ENCODE measurements at places on chromosomes 2 and 18. TPM values are rescaled to one million over a fixed set of nuclear protein-coding genes. Genes with fewer than 3 reads are reported as not detected.

GRCh38 chr18:70169747-70170146, 35.7 kb downstream of the RTTN start:
- DNase-seq = no peak

DNA sequence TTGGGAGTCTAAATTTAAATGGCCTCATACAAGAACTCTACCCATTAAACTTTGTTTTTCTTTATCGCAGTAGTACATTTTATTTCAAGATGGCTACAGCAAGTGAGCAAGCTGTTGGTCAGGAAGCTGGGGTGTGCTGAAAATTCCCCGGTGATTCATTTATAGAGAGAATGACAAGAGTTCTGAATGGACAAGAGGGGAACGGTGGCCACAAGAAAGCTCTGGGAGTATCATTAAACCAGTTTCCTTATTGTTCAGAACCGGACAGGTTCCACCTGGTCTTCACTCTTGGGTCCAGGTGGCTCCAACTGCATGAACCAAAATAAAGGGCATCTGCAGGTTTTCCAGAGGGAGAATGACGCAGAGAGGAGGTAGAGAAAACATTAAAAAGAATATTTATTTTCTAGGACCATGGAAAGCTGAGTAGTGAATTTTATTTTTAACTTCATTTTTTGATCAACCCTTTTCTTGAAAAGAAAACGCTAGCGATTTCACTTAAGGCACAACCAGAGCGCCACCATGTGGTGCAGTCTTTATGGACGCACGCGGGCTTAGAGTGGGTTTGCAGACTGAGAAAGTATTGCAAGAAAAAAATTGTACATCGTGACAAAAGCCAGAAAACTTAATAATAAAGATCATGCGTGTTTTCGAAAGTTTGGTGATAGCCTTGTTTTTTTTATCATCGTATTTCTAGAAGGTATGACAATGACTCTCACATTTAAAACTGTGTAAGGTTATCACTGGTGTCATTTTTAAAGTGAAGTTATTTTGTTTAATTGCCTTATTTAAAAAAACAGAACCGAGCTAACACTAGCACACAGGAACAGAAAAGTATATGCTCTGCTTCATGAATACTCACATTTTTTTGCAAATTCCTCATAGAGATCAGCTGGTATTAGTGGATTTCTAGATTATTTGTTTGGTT, 97.9 kb upstream of the NOL4 start:
- DNase-seq = peak; percentile 10

The NOSTRIN gene
- 0.07 TPM for total RNA-seq

- no peak for DNase-seq
Observed at GRCh38 chr18:63138436-63139340, 180.9 kb downstream of the BCL2 start.

DNA sequence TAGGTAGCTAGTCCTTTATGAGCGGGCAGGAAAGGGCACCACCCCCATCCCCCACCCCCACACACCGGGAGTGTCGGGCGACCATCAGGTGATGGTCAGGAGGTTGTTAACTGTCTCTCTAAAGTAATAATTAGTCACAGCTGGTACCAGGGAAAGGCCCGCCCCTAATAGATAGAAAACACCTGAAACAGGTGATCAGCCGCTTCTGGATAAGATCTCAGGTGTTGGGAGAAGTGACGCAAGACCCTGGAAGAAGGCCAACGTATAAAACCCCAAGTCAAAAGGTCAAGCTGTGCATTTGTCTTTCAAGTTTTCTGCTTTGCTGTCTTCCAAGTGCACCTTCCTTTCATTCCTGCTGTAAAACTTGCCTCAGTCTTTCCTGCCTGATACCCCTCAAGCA, 59.6 kb upstream of the LINC00305 start:
- no peak for DNase-seq

GRCh38 chr2:186909095-186909494, 60.1 kb upstream of the ZSWIM2 start:
- no peak for DNase-seq

DNA sequence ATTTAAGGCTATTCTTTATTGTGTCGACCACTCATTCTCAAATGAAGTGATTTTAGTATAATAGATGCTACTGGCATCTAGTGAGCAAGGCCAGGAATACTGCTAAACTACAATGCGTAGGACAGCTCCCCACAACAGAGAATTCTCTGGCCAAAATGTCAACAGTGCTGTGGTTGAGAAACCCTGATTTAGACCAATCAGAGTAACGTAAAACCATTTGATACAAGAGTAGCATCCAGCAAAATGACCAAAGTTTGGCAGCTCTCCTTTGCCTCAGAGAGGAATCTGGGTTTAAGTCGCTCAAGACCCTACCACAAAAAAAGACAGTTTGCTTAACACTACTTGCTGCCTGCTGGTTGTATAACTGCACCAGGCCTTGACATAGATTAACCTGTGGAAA, 37.0 kb upstream of the TTN start:
- DNase-seq = no peak

DNA sequence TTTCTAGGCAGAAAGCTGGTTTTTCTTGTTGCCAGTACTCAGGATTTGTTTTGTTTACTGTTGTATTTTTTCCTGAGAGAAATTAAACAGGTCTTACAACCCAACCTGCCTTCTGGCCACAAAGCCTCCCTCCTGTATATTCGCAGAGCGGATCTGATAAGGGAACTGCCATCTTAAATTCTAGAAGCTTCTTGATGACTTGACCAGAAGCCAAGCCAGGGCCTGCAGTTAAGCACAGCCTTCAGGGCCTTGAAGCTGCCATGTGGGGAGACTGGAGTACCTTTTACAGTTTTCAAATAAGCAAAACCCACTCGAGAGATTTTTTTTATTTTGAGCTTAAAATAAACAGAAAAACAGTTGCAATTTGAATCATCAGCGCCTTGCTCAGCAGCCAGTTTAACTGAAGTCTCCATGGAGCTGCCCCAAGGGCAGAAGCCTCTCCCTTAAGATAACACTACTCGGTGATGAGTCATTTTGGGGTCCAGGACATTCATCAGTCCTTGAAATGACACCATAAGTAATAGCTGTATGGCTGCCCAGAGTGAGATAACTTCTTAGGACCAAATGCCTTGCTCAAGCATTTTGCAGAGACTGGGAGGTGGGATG, 51.5 kb upstream of the PHLPP1 start:
- no peak for DNase-seq

The SRD5A2 gene
- total RNA-seq = not detected

The LCT gene
- not detected for total RNA-seq

The ATP6V1B1 gene
- not detected for total RNA-seq

- no peak for DNase-seq
Observed at GRCh38 chr2:71190656-71191569, 36.0 kb downstream of the PAIP2B start.

DNA sequence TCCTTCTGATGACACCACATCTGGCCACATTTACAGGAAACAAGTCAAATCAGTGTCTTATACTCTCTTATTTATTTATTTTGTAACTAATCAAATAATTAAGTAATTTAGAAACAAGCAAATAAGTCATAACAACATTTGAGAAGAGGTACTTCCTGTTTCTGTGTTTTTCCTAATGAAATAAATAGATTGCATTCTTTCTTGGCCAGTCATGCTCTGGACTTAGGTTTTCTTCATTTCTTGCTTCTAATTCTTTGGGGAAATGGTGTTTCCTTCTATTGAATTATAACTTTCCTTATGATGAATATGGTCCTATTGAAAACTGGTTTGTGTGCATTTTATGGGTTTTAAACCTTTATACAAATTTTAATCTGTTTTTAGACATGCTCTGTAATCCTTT, 546.4 kb downstream of the LRRTM4 start:
- no peak for DNase-seq

DNA sequence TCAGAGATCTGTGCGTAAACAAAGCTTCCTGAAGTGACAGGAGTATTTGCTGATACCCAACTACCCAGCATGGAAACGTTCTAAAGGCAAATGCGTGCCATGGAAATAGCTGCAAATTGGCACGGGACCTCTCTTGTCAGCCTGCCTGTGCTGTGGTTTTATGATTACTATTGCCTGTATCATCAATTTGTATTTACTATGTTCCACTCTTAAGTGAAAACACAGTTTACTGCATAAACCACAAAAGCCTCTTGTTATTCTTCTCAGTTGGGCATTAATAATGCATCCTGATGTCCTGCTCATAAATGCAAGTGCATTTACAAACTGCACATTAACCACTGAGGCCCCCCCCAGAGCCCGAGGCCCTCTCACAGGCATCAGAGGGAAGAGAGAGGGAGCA, 196.6 kb upstream of the SLC35G4 start:
- no peak for DNase-seq

DNA sequence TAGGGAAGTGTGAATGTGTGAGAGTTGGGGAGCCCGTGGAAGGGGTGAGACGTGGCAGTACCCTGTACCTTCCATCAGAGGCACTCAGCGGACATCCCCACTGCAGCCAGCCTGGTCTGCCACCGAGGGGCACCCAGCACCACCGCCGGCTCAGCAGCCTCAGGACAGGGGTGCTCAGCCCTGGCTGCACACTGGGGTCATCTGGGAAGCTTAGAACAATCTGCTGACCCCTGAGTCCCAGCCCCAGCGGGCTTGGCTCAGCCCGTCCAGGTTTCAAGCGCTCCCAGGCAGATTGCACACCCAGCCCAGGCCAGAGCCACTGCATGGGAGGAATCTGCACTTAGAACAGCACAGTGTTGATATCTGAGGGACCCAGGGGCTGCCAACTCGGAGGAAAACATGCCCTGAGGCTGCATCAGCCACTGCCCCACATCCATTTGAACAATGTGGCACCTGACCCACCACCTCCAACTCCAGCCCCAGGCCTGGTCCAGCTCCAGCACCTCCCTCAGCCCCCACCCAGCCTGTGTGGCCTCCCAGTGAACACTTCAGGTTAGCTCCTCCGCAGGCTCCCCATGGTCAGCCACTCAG, 147.1 kb upstream of the OTOS start:
- DNase-seq = no peak

The HOXD12 gene
- not detected for total RNA-seq

GRCh38 chr2:111219285-111219684, 98.6 kb downstream of the BCL2L11 start:
- DNase-seq = no peak

- DNase-seq = no peak
Observed at GRCh38 chr2:176088937-176089842, 3.3 kb upstream of the HOXD13 start.

DNA sequence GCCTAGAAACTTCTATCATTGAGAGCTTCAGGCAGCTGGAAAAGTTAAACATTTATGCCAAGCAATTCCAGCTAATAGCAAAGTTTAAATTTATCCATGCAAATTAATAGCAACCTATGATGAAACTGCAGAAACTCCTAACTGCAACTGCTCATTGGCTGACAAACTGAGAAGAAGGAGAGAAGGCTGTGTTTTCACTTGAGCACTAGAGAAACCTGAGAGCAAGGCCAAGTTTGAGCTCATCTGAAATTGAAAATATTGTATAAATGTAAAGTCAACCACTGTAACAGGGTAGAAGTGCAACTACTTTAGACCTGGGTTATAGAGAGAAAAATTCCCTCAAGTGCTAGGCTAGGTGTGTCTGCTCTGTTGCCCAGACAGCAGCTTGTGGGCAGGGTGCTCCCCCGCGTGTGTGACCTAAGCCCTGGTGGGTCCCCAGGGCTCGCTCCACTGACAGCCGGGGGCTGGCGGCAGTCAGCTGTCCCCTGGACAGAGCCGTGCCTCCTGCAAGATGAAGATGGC, 50.2 kb downstream of the CABYR start:
- no peak for DNase-seq

GRCh38 chr2:204255526-204255925, 289.7 kb upstream of the PARD3B start:
- no peak for DNase-seq

The TOGARAM2 gene
- total RNA-seq = not detected

GRCh38 chr2:145741181-145741580, 1221.3 kb upstream of the ZEB2 start:
- DNase-seq = no peak

The GCG gene
- not detected for total RNA-seq

The LRRFIP1 gene
- 152 TPM for total RNA-seq

GRCh38 chr2:49367003-49367402, 212.7 kb upstream of the FSHR start:
- DNase-seq = no peak

The POTEF gene
- under 0.01 TPM for total RNA-seq

GRCh38 chr2:55063713-55064323, 13.6 kb upstream of the RTN4 start:
- DNase-seq = no peak

The TMEM150A gene
- 8.5 TPM for total RNA-seq

DNA sequence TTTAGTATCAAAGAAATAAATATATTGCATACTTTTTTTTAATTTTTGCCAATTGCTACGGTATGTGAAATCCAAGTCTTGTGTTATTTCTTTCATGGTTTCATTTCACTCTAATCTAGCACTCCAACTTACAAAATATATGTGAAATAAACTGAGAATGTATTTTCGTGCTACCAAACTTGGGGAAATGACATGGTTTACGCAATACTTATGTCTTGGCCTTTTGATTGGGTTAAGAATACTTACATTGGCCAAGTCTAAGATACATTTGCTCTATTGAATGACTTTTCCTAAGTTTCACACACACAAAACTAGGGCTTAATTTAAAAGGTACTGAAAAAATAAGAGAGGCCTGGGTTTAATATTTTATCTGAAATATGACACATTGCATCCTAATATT, 80.5 kb downstream of the VRK2 start:
- no peak for DNase-seq

- DNase-seq = no peak
Observed at GRCh38 chr2:191228861-191229260, 16.3 kb upstream of the MYO1B start.

DNA sequence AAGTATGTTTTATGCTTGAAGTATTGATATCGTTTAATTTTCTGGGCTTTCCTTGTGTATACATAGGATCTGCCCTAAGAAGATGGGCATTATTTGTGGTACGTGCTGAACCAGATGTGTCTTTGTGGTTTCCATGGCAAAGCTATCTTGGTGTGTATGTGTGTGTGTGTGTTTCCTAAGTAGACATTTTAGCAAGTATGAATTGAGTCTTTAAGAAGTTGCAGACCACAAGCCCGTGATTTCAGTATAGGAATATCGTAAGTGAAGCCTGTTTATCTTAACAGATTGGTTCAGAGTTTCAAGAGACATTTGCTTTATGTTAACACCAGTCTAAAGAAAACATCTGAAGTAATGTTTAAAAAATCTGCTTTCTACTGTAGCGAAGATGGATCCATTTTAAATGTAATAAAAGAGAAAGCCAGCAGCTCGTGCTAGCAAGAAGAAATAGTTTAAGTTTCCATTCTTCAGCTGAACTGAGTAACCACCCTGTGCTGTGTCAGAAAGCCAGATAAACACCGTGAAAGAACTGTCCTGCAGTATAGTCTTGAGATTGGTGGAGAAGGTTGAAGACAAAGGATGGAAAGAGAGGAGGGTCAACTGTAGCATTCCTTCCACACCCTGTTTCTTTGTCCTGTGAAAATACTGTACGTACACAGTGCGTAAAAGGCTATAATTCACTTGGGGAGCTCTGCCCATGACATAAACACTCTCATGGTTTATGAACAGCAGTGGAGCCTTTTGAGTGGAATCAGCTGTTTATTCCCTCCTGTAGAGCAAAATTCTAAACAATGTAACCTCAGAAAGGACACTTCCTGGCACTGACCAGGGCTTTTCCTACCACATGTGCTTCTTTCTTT, 91.9 kb upstream of the FOSL2 start:
- DNase-seq = no peak

Measured in pulmonary artery endothelial cell (primary cell).